CD4-positive, CD25-positive, alpha-beta regulatory T cell (primary cell): ENCODE measurements at places on chromosomes 6 and 20.
A peak's percentile ranks its signal among the peaks of the same experiment; 100 is the strongest.

DNA sequence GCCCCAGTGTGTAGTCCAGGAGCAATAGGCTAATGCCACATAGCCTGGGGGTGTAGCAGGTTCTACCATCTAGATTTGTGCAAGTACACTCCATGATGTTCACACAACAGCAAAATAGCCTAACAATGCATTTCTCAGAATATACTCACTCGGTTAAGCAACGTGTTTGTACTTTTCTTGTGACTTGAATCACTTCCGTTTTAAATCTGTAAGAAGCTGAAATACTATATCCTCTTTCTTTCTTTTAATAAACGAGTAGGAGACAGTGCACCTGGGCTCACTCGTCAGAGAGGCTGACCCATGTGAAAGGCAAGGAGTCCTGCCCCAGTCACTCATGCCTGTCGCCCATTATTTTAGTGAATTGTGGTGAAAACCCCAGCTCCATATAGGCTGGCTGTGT is 201.6 kb downstream of the FOXA2 start:
- no peak for DNase-seq

GRCh38 chr20:5674176-5674660 is 76.0 kb upstream of the SHLD1 start:
- DNase-seq: peak; percentile 33

GRCh38 chr6:156699017-156699421 is 78.2 kb upstream of the ARID1B start:
- no peak for DNase-seq

DNA sequence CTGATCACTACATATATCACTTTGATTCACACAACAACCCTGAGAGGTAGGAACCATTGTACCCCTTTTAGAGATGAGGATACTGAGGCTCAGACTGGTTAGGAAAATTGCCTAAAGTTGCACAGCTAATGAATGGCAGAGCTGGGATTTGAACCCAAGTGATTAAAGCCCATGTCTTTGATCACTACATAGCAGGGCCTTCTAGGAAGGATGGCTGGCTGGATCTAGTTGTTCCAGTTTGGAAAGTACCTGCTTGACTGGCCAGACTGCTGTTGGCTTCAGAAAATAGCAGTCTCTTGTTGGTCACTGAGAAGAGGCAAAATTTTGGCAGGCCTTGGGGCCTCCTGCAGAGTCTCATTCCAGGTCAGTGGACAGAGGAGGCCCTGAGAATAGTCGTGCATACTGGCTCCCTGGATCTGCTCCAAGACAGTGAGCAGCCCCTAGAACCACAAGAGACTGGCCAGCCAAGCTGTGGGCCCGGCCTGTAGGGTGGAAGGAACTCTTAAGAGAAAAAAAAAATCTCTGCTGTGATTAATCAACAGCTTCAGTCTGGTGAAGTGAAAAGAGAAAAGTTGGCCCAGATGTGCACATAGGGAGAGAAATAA is 17.5 kb downstream of the PPARD start:
- no peak for DNase-seq

- DNase-seq: no peak
These were observed 284.7 kb downstream of the CDH26 start for GRCh38 chr20:60242836-60243505.

DNA sequence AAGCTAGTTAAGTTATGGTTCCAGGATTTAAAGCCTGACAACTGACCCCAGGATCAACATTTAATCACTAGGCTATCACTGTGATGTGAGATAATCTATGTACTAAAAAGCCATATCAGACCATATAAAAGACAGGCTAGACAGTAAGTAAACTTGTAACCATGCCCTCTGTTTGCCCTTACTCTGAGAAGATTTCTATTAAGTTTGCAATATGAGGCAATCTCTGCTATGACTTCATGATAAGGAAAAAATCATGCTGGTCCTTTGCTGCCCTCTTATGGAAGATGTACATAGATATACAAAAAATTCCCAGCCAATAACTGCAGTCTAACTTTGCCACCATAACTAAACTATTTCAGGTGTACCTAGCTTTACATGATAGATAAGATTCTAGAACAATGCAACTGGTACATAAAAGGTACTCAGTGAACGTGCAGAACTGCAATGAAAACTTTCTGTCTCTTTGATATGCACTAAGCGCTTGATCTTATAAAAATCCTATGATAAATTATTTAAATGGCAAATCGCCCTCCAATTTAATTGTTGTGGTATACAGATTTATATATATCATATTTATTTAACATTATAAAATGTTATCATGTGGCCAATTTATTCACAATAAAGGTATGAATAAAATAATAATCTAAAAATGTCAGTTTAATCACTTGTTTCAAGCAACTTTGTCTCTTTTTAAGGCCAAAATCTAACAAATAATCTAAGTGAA is 70.5 kb downstream of the FAM217A start:
- no peak for DNase-seq

DNA sequence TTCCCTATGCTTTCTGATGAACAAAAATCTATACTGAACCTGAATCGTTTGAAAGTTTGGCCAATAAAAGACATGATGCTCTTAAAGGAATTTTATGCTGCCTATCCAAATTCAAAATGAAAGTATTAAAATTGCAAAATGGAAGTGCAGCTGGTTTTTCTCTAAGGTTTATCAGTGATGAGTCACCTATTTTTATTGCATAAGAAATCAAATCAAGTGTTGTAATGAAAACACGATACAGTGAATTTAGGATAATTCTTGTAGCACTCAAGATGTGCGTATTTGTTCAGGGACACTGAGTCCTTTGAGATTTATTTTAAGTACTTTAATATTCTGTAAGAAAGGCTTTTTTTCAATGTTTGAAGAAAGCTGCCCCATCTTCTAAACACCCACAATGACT is 409.5 kb downstream of the ADGRB3 start:
- no peak for DNase-seq

DNA sequence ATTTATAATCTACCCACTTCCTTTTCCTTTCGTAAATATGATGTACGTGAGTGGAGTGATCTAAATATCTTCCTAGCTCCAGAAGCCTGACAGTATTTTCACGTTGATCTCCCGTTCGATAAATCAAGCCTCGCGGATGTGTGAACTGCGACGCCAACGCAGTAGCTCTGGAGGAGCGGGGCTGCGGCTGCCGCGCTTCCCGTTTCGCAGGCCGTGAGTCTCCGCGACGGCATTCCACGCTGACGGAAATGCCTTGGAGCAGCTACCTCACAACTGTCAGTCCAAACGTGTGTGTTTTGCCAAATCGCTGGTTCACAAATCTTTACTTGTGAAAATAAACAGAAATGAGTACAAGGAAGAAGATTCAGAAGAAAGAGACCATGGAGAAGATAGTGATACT is 41.2 kb downstream of the BTBD3 start:
- DNase-seq: no peak

DNA sequence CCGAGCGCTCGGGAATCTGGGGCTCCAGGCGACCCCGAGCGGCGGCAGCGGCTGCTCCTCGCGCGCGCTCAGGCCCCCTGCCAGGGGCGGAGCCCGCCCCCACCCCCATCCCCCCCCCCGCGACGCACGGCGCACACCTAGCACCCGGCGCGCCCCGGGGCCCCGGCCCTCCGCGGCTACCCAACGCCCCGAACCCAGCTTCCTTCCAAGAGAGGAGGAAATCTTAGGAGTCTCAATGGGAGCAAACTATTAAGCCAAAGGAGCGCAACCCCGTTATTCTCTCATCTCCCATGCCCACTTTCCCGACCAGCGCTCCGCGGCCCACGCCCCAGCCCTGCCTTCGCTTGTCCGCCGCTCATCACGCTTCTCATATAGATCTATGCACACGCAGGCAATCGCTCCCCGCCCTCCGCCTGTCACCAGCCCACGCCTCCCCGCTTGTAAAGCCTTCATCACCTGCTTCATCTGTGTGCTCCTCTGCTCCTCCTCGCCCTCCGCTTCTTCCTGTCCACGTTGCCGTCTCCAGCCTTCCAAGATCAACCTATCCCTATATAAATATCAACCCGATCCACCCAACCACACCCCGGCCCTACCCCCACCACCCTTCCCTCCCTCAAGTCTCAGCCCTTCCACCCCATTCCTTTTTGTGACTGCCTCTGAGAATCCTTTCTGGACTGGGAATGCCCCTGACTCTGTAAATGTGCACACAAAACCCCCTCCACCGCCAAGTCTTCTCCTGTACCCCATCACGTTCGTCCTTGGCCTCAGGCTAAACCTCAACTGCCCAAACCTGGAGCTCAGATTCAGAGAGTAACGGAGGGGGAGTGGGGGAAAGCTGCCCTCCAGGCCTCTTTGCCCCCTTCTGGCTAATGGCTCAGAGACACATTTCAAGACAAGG is at the start of gene DLK2:
Gene DLK2, minus strand, starts transcription at position 18 of the 898 bp plus-strand sequence. CDS start 723 bp downstream, outside the sequence.
- peak; percentile 48 for DNase-seq

- peak; percentile 76 for DNase-seq
These were observed 1.3 kb downstream of the RGS19 start for GRCh38 chr20:64077876-64078551.

- no peak for DNase-seq
These were observed 93.6 kb downstream of the NCR2 start for GRCh38 chr6:41428996-41429421.

GRCh38 chr6:143060354-143060805 is 309 bp upstream of the AIG1 start:
- peak; percentile 80 for DNase-seq

GRCh38 chr6:157607317-157608109 is 215.5 kb upstream of the SNX9 start:
- DNase-seq: no peak

GRCh38 chr6:154969796-154970195 is 25.3 kb upstream of the TIAM2 start:
- no peak for DNase-seq

DNA sequence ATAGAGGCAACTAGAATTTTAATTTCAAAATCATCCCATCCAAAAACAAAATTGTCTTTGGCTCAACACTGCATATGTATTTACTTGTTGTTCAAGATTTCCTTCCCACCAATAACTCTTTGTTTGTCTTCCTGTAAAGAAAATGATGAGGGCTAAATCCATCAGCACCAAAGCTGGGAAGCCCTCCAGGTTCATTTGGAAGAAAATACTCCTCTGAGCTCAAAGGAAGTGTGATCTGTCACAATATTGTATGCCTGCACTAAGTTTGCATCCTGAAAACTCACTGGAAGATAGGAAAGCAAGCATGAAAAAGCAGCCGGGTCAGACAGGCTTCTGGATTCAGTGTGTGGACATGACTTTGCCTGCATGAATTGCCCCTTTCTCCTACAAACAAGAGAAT is 28.7 kb upstream of the OPRM1 start:
- DNase-seq: no peak

- no peak for DNase-seq
These were observed 30.7 kb upstream of the IRF4 start for GRCh38 chr6:360764-361373.

- DNase-seq: no peak
These were observed 13.2 kb upstream of the EXOC2 start for GRCh38 chr6:706146-706545.

- no peak for DNase-seq
These were observed 87.0 kb upstream of the LRFN2 start for GRCh38 chr6:40674170-40674569.

- DNase-seq: no peak
These were observed 26.1 kb upstream of the NKAIN2 start for GRCh38 chr6:123777563-123777962.

DNA sequence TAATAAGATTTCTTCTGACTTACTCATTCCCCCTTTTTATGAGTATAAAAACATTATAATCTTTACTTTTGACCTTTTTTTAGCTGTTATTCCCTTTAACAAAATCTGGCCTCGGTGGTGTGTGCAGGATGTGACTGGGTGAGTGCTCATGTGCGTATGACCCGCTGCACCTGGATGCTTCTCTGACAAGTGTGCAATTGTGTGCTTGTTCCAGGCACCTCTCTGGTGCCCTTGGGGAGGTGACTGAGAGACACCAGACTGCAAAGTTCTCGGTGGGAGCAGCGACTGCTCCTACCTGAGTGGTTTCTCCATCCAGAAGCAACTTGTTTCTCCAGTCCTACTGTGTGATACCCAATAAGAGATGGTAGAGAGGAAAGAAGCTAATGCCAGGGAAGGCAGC is 65.0 kb downstream of the ISM1 start:
- no peak for DNase-seq

GRCh38 chr20:49712996-49713752 is 504 bp downstream of the B4GALT5 start:
- peak; percentile 41 for DNase-seq

DNA sequence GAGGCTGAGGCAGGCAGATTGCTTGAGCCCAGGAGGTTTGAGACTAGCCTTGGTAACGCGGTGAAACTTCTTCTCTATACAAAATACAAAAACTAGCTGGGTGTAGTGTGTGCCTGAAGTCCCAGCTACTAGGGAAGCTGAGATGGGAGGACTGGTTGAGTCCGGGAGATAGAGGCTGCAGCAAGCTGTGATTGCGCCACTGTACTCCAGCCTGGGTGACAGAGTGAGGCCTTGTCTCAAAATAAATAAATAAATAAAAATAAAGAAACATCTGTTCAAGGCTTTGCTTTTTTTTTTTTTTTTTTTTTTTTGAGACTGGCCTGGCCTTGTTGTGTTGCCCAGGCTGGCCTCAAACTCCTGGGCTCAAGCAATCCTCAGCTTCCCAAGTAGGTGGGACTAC is 23.7 kb upstream of the SLC23A2 start:
- DNase-seq: no peak

DNA sequence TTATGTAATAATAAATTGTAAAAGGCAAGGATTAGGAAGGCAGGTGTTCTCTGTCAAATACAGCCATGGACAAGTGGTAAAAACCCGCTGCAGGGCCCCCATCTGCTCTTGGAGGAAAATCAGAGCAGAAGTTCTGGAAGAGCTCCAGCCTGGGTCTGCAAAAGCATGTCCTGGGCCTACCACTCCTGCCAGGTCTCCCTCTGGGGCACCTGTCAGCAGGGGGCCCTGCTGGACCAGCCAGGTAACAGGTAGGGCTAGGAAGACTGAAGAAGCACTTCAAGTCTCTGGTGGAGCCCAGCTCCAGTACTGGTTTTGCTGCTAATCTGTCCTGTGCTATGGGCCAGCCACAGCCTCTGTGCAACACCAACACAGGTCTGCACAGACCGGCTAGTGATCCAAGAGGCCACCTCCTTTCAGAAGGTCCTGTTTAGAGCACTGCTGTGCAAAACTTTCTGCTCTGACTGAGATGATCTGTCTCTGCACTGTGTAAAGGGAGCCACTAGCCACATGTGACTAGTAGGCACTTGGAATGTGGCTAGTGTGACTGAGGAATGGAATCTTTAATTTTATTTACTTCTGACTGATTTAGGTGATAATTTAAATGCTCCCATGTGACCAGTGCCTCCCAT is 30.2 kb downstream of the RRBP1 start:
- DNase-seq: no peak

DNA sequence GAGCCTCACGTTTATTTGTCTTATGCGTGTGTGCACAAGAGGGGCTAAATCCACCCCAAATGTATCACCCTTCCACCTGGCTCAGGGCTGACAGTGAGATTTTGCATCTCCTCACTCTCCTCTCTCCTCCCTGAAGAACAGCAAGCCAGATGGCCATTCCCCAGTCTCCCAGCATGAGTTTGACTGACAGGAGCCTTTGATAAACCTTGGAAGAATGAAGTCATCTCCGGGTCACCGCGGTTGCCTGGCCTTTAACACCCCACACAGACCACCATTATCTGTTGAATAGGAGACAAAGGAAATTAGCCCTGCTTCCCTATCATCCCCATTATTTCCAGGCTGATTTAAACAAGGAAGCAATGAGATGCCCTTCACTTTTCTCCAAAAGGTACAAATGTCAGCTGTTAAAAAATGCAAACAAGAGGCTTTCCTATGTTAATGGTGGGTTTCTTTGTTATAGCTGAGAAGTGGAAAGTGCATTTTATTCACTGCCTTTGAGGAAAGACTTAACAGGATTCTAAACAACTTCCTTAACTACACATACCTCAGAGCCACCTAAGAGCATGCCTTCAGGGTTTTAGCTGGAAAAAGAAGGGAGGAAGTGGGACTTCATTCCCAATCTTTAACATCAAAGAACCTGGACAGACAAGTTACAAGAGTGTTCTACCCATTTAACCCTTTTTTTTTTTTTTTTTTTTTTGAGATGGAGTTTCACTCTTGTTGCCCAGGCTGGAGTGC is 524.8 kb upstream of the ID4 start:
- DNase-seq: no peak
